Stimulated activated CD4-positive, alpha-beta T cell treated with anti-CD3 and anti-CD28 coated beads, TNF-alpha, amount 100 ng/mL, for 24 hours (primary cell): ENCODE measurements at places on chromosomes 11 and 22.

DNA sequence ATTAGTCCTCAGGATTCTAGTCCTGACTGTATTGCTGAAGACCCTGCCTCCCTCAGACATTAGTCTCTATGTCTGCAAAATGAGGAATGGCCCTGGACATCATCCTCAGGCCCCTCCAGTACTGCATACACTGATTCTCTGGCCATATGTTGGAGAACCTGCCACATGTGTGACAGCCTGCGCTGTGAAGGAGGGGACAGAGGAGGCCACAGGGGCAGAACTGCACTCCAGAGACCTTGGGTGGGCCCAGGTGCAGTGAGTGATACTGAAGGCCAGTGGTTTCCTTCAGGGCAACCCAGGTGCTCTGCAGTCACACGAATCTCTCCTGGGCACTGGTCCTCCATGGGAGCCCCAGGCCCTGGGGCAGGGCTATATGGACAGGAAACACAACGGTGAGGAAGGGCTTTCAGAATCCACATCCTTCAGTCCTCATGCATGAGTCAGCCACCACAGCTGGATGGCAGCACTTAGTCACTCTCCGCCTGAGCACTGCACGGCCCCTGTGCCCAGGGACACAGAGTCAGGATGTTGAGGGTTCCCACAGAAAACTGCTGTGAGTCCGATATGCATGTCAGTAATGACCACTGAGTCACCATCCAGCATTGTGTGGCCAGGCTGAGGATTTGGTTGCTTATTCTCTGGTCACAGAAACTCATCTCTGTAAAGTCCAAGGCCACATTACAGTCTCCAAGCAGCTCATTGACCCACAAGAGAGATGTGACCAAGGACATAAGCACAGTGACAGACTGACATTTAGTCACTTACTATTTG is 39.7 kb downstream of the ME3 start:
- no peak for DNase-seq

DNA sequence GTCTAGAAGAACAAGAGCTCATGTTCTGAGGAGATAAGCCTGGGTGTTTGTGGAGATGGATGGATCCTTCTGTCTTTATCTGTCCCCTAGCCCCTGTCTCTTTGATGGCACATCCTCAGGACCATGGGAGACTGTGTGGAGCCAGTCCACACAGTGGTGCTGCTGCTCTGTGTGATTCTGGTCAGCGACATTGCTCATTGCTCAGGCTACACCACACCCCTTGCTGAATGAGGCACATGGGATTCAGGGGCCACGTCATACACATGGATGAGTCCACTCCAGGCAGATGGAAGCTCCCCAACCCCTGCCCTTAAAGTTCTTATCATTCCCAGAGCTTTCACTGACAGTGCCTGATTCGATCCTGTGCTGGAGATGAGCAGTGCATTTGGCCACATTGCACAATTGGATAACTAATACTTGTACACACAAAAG is 222.2 kb downstream of the NAV2 start:
- no peak for DNase-seq

GRCh38 chr11:35168671-35169070 is 29.7 kb downstream of the CD44 start:
- no peak for DNase-seq

GRCh38 chr11:2466869-2467694 is 22.3 kb downstream of the KCNQ1 start:
- no peak for DNase-seq

- no peak for DNase-seq
These were observed 309.9 kb downstream of the BRD1 start for GRCh38 chr22:49517667-49518185.

- no peak for DNase-seq
These were observed 26.6 kb upstream of the NXPE4 start for GRCh38 chr11:114621950-114622809.
